Ascending aorta (tissue), 2 donors: ENCODE measurements at places on chromosomes 1 and 21.

GRCh38 chr1:236460103-236460502 lies 63.7 kb upstream of the LGALS8 start:
- DNase-seq: no peak

- no peak for DNase-seq
These were observed 38.6 kb downstream of the FMO4 start for GRCh38 chr1:171352554-171352953.

- DNase-seq: no peak
These were observed 15.0 kb downstream of the ZSWIM5 start for GRCh38 chr1:45191418-45191783.

GRCh38 chr1:43947061-43947873 lies 517 bp downstream of the IPO13 start:
- no peak for DNase-seq

DNA sequence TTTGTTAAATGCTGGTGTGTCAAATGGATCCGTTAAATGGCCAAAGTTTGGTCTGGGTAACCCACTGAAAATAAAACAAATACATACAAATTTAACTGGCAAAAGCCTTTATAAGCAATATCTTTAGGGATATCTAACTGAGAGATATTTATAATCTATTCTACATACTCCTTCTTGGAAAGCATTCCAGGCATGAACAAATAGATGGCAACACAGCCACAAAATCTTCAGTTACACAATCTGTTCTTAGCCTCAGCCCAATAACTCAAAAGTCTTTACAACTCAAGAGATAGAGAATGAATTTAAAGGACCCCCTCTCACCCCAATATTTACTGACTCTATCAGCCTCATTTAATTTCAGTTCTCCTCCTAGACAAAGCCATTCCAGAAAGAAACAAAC lies 58.7 kb downstream of the NRDC start:
- no peak for DNase-seq

- DNase-seq: no peak
These were observed 9.8 kb upstream of the MYSM1 start for GRCh38 chr1:58709540-58710175.

- no peak for DNase-seq
These were observed 28.6 kb downstream of the TFB2M start for GRCh38 chr1:246537441-246537840.

DNA sequence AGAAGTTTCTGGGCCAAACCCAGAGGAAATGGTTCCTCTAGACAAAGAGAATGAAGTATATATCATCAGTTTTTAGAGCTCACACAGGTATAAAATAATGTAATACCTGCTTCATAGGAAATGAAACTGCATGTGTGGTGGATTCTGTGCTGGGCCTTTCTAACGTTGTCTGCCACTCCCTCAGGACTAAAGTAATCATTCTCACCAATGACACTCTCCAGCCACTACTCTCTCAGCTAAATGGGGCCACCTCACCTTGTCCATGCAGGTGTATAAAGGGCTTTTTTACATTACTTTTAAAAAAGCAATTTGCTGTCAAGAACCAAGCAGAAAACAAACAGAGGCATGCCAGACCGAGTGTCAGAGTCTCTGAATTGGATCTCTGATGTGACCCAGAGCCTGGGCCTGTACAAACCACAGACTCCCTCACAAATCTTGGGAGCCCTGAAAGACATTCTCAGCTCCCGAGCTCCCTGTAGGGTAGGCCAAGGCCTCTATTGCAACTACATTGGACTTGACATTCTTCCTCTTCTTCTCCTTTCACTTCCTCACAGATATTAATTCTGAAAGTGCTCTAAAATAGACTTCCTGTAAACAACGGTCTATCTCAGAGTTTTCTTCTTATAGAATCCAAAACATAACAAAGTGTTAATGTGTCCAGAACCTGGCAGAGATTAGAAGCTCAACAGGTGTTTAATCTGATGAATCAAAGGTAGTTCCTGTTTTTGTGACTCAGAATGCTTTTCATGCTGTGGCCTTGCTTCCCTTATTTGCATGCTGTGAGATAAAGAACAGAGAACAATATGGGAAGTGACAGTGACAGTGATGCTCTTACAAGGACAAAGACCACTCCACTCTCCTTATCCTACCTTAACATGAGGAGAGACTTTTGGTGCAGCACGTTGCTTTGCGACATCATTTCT lies 8.6 kb downstream of the AIM2 start:
- no peak for DNase-seq

DNA sequence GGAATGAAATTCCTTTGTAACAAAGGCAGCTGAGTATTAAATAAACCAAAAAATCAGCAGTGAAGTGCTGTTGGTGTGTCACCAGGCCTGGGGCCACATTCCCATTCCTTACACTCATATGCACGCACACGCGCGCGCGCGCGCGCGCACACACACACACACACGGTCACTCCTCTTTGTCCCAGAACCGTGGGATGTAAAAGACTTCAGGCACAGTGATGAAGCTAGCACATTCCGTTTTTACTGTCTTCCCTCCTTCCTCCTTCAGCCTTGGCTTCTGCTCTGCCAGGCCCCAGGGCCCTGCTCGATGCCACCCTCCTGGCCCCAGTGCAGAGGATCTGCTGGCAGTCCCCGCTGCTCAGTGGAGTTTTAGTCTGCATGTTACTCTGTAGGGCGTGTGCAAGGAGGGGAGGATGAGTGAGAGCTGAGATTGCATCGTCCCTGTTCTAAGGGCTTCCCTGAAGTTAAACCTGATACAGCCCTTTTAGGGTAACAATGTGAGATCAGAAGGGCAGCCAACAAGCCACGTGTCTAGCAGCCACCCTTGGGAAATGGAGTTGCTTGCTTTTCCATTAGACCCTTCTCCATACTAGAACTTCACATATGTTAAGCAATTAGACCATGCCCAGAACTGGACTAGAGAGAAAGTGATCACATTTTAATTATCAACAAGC lies 71.7 kb upstream of the WDR26 start:
- no peak for DNase-seq

GRCh38 chr21:39630827-39631226 lies 18.1 kb downstream of the B3GALT5 start:
- DNase-seq: no peak

GRCh38 chr21:29056005-29056404 lies 17.4 kb downstream of the CCT8 start:
- DNase-seq: no peak

DNA sequence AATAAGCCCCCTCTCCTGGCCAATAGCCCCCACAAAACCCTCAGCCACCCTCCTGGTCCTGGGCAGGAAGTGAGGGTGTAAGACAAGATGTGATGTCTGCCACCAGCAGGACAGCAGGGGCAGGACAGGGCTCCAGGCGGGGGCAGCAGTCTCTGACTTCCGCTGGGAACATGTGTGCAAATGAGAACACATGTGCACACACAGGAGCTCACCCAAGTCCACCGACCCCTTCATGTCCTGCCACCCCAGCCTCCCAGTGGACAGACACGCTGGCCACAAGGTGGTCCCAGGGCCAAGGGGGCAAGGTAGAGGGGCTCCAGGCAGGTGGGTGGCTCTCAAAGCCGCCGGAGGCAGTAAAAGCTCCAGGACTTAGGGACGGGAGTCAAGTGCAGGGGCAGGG lies 60.1 kb downstream of the KCNAB2 start:
- DNase-seq: no peak

DNA sequence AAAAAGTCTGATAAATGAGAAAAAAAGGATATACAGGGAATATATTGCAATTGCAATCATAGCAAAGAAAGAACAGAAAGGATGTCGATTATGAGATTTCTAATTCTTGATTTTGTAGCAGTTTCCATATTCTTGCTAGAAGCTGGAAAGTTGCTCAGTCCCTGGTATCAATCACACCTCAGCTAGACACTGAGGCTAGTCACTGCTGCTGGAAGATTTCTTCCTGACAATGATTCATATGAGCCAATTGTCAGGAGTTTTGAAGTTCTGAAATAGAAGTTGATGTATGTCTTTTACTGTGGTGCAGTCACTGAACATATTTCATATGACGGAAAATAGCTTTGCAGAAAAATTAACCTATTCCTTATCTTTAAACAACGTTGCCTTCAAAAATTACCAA lies 208.4 kb upstream of the C1orf105 start:
- no peak for DNase-seq

- no peak for DNase-seq
These were observed 31.7 kb downstream of the ERICH3 start for GRCh38 chr1:74641876-74642275.

DNA sequence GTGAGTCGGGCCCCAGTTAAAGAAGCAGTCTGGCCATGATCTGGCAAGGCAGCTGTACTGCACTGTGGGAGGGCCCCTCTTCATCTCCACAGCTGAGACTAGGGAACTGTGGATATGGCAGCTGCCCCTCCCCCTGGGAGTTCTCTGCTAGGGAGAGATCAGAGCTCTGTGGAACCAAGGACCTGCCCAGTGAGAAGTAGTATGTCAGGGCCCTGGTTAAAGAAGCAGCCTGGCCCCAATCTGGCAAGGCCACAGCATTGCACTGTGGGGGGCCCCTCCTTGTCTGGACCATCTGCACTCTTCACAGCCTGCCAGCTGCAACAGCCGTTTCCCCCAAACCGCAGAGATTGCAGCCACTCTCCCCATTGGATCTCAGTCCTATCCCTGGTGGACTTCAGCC lies 208.5 kb downstream of the DNAH14 start:
- no peak for DNase-seq

DNA sequence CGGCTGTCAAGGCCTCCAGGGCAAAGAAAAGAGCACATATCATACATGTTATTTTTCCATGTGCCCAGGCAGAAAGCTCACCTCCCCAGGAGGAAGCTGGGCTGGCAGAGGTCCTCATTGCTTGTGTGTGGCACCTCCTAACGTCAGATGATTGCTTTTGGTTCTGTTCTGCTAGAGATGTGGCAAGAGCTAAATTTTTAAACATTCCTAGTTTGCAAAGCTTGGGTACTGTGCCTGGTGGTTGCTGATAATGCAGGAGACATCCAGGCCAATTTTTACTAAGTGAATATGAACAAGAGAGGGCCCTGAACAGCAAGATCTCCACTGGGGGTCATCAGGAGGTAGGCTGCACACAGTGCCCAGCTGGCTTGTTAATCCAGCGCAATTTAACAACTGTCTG lies 93.9 kb downstream of the TBX19 start:
- no peak for DNase-seq

DNA sequence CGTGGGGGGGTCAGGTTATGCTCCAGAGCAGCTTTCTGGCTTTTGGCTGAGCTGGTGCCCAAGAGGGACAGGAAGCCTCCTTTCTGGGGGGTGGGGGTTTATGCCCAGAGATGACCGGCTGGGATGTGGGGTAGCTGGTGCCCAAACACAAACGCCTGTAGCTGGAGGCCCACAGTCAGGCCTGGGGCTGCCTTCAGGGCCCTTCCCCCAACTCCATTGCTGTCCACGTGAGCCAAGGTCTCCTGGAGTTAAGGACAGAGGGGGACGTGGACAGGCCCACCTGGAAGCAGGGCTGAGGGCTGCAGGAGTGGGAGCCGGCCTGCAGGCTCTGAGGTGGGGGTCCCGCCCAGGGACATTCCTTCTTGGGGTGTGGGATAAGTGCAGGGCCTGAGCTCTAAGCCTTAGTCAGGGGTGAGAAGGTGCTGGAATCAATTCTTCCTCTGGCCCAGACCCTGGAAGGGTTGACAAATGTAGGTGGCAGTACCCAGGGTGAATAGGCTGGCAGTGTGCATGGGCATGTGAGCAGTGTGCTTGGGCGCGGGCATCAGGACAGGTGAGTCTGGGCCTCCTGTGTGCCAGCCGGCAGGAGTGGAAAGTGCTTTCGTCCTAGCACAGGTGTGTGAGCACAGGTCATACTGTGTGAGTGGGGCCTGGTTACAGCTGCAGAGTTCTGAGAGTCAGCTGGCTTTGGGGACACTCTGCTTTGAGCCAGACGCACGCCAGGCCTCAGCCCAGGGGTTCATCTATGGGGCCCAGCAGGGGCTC lies 6.8 kb downstream of the CPLANE2 start:
- DNase-seq: no peak

DNA sequence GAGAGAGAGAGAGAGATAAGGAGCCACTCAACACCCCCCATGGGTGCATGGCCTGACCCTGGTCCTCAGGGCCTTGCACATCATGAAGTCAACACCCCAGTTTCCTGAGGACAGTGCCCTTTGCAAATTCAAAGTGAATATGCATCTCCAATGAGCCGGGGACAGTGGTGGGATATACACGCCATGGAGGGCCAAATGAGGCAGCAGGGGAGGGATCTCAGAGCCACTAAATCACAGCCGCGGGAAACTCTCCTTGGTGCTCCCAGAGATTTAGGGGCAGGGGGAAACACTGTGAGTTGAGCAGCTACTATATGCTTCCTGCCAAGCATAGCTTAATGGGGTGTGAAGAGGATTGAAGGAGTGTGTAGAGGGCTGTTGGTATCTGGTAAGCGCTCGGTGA lies 35.5 kb downstream of the MATN1 start:
- DNase-seq: no peak

- DNase-seq: no peak
These were observed 576.6 kb downstream of the ADGRL2 start for GRCh38 chr1:82377201-82377884.

DNA sequence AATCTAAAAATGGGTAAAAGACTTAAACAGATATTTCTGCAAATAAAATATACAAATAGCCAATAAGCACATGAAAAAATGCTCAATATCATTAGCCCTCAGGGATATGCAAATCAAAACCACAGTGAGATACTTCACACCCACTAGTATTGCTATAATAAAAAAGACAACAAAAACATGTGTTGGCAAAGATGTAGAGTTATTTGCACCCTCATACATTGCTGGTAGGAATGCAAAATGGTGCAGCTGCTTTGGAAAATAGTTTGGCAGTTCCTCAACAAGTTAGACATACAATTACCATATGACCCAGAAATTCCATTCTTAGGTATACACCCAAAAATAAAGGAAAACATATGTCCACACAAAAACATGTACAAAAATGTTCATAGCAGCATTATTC lies 30.2 kb downstream of the ZZZ3 start:
- DNase-seq: no peak

DNA sequence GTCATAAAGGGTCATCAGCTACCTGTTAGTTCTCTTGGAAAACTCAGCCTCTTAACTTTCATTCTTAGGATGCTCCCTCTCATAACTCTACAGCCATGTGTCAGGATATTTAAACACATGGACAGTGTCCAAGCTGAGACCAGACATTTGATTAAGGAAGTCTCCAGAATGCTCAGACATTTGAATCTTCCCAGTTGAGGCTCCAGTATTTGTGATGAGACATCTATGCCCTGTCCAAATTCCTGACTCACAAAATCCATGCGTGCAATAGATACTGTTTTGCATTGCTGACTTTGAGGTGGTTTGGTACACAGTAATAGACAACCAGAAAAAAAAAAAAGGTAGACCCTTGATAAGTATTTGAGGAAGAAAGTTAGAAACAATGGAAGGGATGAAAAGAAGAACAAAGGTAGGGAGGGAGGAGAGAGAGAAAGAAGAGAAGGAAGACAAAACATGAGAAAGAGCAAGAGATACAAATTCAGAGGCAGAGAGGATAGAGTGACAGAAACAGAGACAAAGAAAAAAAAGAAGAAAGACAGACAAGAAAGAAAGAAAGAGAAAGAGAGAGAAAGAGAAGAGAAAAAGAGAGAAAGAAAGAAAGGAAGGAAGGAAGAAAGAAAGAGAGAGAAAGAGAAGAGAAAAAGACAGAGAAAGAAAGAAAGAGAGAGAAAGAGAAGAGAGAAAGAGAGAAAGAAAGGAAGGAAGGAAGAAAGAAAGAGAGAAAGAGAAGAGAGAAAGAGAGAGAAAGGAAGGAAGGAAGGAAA lies 275.5 kb upstream of the PRMT6 start:
- DNase-seq: no peak
